ENCODE measurements at places on chromosomes 5 and 9. TPM values are rescaled to one million over a fixed set of nuclear protein-coding genes. Genes with fewer than 3 reads are reported as not detected.

- no peak for DNase-seq
Measured at GRCh38 chr5:122429545-122430318, 117.7 kb downstream of the SNCAIP start.

DNA sequence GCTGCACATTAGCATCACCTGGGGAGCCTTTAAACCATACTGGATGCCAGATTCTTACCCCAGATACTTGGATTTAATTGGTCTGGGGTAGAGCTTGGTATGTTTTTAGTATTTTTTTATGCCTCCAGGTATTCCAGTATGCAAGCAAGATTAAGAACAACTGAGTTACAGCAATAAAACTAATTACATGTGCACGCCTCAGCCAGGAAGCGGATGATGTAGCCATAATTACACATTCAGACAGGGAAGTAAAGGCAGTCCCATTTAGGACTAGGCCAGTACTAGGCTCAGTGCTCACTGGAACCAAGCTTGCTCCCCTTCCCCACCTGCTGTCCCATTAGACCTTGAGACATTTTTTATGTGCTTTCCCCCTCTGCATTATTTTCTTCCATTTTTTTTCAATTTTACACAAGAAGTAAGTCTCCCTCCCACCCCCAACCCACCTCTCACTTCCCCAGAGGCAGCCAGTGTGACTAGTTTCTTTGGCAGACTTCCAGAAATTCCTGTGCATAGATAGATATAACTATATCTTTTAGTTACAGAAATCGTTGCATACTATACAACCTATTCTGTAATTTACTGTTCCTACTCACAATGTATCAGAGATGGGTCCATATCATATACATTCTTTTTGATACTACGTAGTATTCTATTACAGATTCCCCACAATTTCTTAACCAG, 7.1 kb upstream of the GNAQ start:
- no peak for DNase-seq

The SLC36A2 gene
- polyA plus RNA-seq, result 0.62 TPM

DNA sequence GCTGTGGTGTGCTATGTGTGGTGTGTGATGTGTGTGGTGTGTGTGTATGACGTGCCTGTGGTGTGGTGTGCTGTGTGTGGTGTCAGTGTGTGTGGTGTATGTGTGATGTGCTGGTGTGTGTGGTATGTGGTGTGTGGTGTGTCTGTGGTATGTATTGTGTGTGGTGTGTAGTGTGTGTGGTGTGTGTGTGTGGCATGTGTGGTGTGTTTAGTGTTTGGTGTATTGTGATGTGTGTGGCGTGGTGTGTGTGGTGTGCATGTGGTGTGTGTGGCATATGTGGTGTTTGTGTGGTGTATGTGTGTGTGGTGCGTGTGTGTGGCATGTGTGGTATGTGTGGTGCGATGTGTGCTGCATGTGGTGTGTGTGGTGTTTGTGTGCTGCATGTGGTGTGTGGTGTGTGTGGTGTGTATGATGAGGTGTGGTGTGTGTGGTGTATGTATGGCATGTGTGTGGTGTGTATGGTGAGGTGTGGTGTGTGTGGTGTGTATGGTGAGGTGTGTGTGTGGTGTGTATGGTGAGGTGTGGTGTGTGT, 18.3 kb upstream of the RNU6ATAC start:
- no peak for DNase-seq

GRCh38 chr9:106890608-106891007, 27.6 kb downstream of the ZNF462 start:
- no peak for DNase-seq

DNA sequence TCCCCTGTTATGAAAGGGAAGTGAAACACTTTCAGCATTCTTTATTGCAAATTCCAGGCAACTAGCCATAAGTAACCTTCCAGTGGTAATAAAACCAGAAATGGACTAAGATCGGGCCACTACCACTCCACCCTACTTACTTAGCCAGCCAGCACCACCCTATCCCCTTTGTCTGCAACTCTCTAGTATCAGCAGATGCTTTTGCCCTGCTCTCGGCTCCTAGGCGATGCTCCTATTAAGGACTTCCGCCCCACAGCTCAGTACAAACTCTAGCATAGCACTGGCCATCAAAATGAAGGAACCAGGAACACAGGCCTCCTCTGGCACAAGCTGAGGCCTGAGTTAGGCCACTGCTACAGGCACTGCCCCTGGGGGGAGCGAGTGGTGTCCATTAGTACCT, 81.2 kb downstream of the GLDC start:
- DNase-seq, result no peak

- DNase-seq, result no peak
Measured at GRCh38 chr5:132310141-132310834, 16.1 kb downstream of the SLC22A4 start.

GRCh38 chr5:89417515-89417914, 534.5 kb upstream of the MEF2C start:
- no peak for DNase-seq

DNA sequence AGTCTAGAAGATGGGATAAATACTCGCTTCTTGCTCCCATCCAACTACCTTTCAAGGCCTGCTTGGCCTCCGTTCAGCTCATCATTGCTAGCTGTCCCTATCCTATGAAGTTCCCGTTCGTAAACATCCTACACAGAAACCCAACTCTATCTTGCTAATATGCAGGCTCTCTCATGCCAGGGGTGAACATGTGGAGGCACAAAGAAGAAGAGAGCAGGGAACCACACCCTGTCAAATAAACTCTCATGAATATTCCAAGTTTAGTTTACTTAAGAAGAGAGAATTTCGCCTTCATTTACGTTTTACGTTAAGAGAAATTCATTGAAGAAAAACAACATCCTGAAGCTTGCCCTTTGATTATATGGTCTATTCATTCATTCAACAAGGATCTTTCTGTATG, 7.9 kb upstream of the HSD17B3 start:
- DNase-seq, result no peak

The SPINK5 gene
- not detected for polyA plus RNA-seq

GRCh38 chr5:5271786-5272321, 131.7 kb downstream of the ADAMTS16 start:
- DNase-seq, result no peak

DNA sequence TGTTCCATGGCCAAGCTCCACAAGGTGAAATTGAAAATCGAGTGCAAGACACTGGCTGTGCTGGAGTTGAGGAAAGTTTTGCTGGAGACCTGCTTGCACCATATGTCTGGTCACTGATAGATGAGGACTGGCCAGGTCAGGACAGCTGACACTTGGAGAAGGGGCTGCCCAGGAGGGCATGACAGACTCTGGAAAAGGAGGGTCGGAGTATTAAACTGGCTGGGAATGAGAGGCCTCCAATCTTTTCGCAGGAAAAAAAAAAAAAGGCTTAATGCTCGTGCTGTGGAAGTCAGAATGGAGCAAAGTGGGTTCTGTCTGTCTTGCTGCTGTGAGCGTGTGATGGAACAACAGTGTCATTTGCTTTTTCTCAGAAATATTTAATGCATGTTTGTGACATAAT, 5.5 kb downstream of the TENT4A start:
- DNase-seq, result no peak

The TAF1L gene
- 0.03 TPM for polyA plus RNA-seq

GRCh38 chr5:126780165-126780827, 3.4 kb downstream of the LMNB1 start:
- DNase-seq, result peak; percentile 41

The ENTREP1 gene
- 41.9 TPM for polyA plus RNA-seq

The ANKRD31 gene
- 0.13 TPM for polyA plus RNA-seq

DNA sequence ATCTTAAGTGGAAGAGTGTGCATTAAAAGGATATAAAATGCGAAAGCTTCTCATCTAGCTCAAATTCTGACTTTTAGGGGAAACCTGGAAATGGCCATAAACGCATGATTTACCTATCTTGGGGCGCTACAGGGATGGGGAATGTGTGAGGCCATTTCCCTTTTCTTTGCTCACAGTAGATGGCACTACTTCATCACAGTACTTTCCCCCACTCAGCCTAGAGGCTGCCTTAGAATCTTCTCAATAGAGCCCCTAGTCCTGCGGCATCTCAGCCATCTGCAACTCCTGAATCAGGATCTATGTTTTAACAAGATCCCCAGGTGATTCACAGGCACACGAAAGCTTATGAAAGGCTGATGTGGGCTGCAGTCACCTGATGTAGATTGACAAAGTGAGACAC, 110.8 kb downstream of the LHFPL2 start:
- no peak for DNase-seq

DNA sequence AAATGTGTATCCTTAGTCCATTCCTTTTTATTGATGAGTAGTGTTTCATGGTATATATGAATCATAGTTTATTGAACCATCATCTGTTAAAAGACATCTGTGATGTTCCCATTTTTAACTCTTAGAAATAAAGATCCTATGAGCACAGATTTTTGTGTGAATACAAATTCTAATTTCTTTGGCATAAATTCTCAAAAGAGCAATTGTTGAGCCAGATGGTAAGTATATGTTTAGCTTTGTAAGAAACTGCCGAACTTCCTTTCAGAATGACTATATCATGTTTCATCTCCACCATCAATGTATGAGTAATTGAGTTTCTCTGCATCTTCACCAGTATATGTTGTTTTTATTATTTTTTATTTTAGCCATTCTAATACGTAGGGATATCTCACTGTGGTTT, 526.4 kb downstream of the CDH10 start:
- DNase-seq, result no peak

GRCh38 chr5:93654676-93655075, 71.7 kb downstream of the NR2F1 start:
- DNase-seq, result no peak

The TLX3 gene
- not detected for polyA plus RNA-seq

The PCAT7 gene
- polyA plus RNA-seq, result 7.9 TPM

GRCh38 chr5:68711293-68712200, 382.3 kb upstream of the SLC30A5 start:
- DNase-seq, result no peak

- DNase-seq, result no peak
Measured at GRCh38 chr5:124468671-124469411, 277.6 kb downstream of the ZNF608 start.

The FOXB2 gene
- polyA plus RNA-seq, result not detected

GRCh38 chr9:93319992-93320500, 131.4 kb upstream of the FAM120A start:
- DNase-seq, result no peak

DNA sequence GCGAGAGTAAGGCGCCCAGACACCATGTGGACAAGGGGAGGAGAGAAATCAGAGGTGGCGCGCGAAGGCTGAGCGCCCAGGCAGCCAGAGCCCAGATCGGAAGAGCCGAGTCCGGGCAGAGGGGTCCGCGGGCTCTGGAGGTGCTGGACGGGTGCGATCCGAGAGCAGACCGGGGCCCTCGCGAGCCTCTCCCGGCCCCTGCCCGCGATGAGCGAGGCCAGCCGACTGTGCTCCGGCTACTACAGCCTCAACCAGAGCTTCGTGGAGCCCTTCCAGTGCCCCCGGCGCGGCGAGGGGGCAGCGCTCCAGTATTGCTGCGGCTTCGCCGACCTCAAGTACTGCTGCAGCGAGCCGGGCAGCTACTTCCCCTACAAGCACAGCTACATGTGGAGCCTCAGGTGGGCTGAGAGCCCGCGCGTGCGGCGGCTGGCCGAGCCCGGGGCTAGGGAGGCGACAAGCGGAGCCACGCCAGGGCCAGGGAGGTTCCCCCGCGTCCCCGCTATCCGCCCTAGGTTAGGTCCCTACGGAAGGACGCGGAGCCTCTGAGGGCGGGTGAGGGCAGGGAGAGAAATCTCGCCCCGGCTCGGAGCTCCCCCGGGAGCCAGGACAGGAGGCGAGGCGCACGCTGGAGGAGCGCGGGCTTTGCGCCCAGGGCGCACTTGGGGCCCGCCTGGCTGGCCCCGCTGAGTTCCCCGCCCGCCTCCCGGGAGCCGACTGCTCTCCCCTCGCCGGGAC, at the start of gene SHISAL2B:
SHISAL2B (plus strand) TSS at position 87 of the 735 bp plus-strand sequence; CDS start at position 208, 121 bp downstream.
- no peak for DNase-seq

DNA sequence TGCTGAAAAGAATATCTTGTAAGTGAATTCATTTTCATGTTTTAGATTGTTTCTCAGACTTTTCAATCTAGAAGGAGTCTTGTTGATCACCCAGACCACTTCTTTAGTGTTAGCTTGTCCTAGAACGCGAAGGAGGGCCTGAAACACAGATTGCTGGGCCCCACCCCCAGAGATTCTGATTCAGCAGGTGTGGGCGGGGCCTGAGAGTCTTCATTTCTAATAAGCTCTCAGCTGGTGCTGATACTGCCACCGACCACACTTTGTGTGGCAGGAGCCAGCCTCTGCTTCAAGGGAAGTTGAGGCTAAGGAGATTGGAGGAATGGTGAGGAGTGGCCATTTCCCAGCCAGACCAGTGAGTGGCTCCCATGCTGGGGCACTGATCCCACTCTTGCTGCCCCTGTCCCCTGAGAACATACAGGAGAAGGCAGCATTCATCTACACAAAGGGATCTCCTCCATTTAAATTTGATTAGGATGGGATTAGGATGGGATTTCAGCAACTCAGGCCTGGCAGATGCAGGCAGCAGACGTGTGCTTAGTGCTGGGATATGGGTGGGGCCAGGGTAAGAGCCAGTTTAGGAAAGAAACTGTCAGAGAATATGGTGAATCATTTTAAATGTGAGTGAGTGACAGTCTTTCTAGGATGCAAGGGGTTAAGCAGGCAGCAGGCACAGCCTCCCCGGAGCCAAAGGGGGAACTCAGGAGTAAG, 35.9 kb downstream of the ZNF618 start:
- no peak for DNase-seq

DNA sequence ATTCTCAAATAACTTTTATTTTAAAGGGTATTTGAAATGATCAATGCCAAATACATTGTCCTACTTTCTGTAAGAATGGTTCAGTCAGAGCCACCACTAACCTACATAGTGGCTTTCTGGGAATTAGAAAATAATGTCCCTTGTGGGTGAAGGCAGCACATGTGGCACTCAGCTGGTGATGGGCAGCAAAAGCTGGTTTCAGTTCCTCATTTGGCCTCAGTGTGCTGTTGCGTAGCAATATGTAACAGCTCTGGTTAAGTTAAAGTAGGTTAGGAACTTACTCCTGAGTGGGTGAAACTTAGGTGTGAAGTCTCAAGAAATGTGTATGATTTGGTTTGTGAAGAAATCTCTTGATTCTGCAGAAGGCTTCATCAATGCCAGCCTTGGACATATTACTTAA, 99.6 kb upstream of the SPEF2 start:
- DNase-seq, result no peak

The PDE6A gene
- 0.06 TPM for polyA plus RNA-seq

DNA sequence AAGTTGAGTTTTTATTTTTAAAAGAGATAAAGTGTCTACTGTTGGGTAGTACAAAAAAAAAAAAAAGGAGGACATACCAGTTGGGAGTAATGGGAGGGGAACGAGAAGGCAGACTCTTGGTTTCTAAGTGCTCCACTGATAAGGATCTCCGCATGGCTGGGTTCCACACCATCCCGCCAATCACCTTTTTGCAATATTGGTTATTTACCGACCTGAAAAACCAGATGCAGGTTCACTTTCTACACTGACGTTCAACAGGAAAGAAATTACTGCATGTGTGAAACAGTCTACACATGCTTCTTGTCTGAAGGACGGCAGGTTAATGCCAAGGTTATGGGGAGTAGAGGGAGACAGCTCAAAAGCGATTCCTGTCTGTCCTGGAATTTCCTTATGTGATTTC, 75.5 kb downstream of the PTPN3 start:
- DNase-seq, result no peak

- no peak for DNase-seq
Measured at GRCh38 chr5:119200795-119201194, 129.9 kb downstream of the DMXL1 start.

Data from forelimb muscle (tissue), 1 donor.